ENCODE measurements at places on chromosomes 12 and 14. TPM values are rescaled to one million over a fixed set of nuclear protein-coding genes. Genes with fewer than 3 reads are reported as not detected.
A peak's percentile ranks its signal among the peaks of the same experiment; 100 is the strongest.

DNA sequence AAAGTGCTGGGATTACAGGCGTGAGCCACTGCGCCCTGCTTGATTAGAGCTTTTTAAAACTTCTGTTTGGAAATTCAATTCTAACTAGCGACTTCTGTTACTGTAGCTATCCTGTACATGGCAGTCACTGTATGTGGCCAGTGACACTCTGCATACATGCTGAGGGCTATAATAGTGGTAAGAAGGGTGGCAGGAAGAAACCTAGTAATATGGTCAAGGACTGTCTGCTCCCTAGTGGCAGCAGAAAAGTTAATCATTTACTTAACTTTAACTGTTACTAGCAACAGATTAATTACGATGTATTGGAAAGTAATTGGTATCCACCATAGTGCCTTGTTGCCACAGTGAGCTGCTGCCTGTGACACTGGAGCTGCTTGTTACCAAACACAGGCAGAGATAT lies 149.0 kb downstream of the KITLG start:
- no peaks in the 10 kb centered on the region for H3K27me3 ChIP-seq
- DNase-seq: no peak
- no peak overlapping the region for H3K27ac ChIP-seq
- no peaks in the 10 kb centered on the region for H3K4me1 ChIP-seq
- H3K36me3 ChIP-seq: no peaks in the 10 kb centered on the region

DNA sequence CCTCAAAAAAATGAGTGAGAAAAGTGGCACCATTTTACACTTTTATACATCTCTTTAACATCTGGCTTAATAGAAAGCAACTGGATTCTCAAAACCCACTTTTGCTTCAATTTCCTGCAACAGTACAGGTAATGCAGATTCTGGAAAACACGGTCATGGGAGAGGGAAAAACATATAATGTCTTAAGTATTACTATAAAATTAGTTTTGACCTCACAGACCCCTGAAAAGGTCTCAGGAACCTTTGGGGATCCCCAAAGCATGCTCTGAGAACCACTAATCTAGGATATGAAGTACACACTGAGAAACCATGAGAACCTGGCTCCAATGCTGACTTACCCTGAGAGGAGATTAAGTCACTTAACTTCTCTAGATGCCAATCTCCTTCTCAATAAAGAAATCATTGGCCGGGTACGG lies 64.7 kb downstream of the PPP2R5E start:
- peaks cover 10% of the 10 kb centered on the region for H3K36me3 ChIP-seq
- H3K27me3 ChIP-seq: no peaks in the 10 kb centered on the region
- H3K4me3 ChIP-seq: no peak overlapping the region
- H3K27ac ChIP-seq: peak overlapping the region; percentile 80
- peaks cover 52% of the 10 kb centered on the region for H3K4me1 ChIP-seq

GRCh38 chr12:124240493-124240892 lies 54.4 kb upstream of the RFLNA start:
- peaks cover 2% of the 10 kb centered on the region for H3K36me3 ChIP-seq
- no peak for DNase-seq
- no peaks in the 10 kb centered on the region for H3K27me3 ChIP-seq
- H3K27ac ChIP-seq: no peak overlapping the region
- H3K4me3 ChIP-seq: no peak overlapping the region
- no peaks in the 10 kb centered on the region for H3K4me1 ChIP-seq

- peak overlapping the region; percentile 3 for H3K4me3 ChIP-seq
- no peak for DNase-seq
- H3K4me1 ChIP-seq: peaks cover 62% of the 10 kb centered on the region
- no peak overlapping the region for H3K27ac ChIP-seq
Observed at GRCh38 chr12:94169966-94170689, 21.8 kb downstream of the PLXNC1 start.

DNA sequence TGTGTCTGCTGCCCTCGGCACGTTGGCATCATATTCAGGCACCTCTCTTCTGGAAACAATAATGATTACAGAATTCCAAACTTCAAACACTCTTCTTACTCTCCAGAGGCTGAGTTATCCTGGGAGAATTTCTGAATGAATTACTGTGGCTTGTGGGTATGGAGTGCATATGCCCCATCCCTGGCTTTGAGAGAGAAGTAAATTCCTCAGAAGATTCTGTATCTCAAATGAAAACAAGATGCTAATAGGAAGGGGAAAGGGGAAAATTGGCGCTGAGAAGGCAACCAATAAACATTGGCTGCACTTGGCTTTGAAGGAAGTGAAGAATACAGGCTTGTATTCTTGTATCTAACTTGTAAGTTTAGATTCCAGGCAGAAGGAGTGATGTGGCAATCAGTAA lies 132.0 kb upstream of the NOVA1 start:
- no peaks in the 10 kb centered on the region for H3K36me3 ChIP-seq
- no peak overlapping the region for H3K27ac ChIP-seq
- no peaks in the 10 kb centered on the region for H3K4me1 ChIP-seq
- no peaks in the 10 kb centered on the region for H3K27me3 ChIP-seq

GRCh38 chr12:92064422-92064821 lies 81.2 kb downstream of the BTG1 start:
- peak overlapping the region; percentile 54 for H3K27ac ChIP-seq
- H3K4me3 ChIP-seq: no peak overlapping the region

- peaks cover 11% of the 10 kb centered on the region for H3K4me1 ChIP-seq
- no peak overlapping the region for H3K4me3 ChIP-seq
- no peaks in the 10 kb centered on the region for H3K27me3 ChIP-seq
- peaks cover 37% of the 10 kb centered on the region for H3K36me3 ChIP-seq
- no peak overlapping the region for H3K27ac ChIP-seq
Observed at GRCh38 chr12:22682663-22683062, 57.7 kb downstream of the ETNK1 start.

DNA sequence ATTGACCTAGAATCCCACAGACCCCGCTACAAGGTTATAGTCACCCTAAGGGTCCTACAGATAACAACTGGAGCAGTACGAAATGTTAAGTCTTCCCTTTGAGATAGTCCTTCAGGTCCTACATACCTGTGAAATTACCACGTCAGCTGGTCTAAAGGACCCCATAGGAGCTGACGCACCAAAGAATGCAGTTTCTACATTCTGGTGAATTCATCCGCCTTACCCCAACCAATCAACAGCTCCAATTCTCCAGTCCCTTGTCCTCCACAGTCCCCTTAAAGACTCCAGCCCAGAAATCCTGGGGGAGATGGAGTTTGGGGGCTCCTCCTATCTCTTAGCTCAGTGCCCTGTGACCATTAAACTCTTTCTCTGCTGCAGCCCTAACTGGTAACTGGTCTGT lies 36.2 kb upstream of the PRMT8 start:
- peaks cover 8% of the 10 kb centered on the region for H3K4me1 ChIP-seq
- peaks cover 42% of the 10 kb centered on the region for H3K27me3 ChIP-seq
- H3K4me3 ChIP-seq: no peak overlapping the region
- no peak for DNase-seq
- no peaks in the 10 kb centered on the region for H3K36me3 ChIP-seq

GRCh38 chr12:49369411-49370145 lies 2.3 kb downstream of the SPATS2 start:
- no peak overlapping the region for H3K27ac ChIP-seq
- H3K4me1 ChIP-seq: peaks cover 34% of the 10 kb centered on the region
- H3K36me3 ChIP-seq: peaks cover 4% of the 10 kb centered on the region
- DNase-seq: peak; percentile 29
- no peaks in the 10 kb centered on the region for H3K27me3 ChIP-seq
- H3K4me3 ChIP-seq: peak overlapping the region; percentile 14

GRCh38 chr14:49366416-49366815 lies 219.8 kb downstream of the RPS29 start:
- H3K27ac ChIP-seq: no peak overlapping the region
- H3K4me1 ChIP-seq: no peaks in the 10 kb centered on the region
- H3K36me3 ChIP-seq: no peaks in the 10 kb centered on the region
- no peak overlapping the region for H3K4me3 ChIP-seq

- H3K27me3 ChIP-seq: no peaks in the 10 kb centered on the region
- H3K4me1 ChIP-seq: no peaks in the 10 kb centered on the region
- H3K27ac ChIP-seq: no peak overlapping the region
- no peak for DNase-seq
- no peaks in the 10 kb centered on the region for H3K36me3 ChIP-seq
- no peak overlapping the region for H3K4me3 ChIP-seq
Observed at GRCh38 chr12:131260954-131261353, 307.2 kb downstream of the ADGRD1 start.

DNA sequence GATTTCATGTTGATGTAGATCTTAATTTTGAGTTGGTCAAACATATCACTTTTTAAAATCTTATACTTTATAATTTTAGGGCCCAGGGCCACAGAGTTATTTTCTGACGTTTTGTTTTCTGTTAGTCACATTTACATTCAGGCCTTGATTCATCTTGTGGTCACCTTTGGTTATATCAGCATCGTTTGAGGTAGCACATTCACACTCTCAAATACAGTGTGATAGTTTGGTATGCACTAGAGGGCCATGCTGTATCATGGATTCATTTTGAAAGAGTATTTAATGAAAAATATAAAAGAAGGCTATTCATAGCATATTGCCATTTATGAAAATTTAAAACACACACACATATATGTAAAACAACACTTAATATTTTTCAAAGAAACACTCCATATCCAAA lies 274.6 kb downstream of the RAD51B start:
- no peaks in the 10 kb centered on the region for H3K27me3 ChIP-seq
- DNase-seq: no peak
- H3K27ac ChIP-seq: no peak overlapping the region
- peaks cover 2% of the 10 kb centered on the region for H3K4me1 ChIP-seq
- peaks cover 25% of the 10 kb centered on the region for H3K36me3 ChIP-seq

DNA sequence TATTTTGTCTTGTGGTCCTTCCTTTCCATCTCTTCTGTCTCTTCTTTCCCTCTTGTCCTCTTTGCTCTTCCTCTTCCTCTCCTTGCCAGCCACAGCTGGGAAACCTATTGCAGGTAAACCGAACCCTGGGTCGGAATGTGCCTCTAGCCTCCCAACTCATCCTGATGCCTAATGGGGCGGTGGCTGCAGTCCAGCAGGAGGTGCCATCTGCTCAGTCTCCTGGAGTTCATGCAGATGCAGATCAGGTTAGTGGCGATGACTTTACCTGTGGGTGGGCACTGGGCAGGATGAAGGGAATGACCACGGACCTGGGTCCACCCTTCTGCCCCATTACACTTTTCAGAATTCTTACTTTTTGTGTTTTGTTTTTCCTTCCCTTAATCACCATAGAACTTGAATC lies 8.2 kb downstream of the PHC1 start:
- no peaks in the 10 kb centered on the region for H3K4me1 ChIP-seq
- H3K4me3 ChIP-seq: no peak overlapping the region
- no peaks in the 10 kb centered on the region for H3K27me3 ChIP-seq
- H3K36me3 ChIP-seq: no peaks in the 10 kb centered on the region

DNA sequence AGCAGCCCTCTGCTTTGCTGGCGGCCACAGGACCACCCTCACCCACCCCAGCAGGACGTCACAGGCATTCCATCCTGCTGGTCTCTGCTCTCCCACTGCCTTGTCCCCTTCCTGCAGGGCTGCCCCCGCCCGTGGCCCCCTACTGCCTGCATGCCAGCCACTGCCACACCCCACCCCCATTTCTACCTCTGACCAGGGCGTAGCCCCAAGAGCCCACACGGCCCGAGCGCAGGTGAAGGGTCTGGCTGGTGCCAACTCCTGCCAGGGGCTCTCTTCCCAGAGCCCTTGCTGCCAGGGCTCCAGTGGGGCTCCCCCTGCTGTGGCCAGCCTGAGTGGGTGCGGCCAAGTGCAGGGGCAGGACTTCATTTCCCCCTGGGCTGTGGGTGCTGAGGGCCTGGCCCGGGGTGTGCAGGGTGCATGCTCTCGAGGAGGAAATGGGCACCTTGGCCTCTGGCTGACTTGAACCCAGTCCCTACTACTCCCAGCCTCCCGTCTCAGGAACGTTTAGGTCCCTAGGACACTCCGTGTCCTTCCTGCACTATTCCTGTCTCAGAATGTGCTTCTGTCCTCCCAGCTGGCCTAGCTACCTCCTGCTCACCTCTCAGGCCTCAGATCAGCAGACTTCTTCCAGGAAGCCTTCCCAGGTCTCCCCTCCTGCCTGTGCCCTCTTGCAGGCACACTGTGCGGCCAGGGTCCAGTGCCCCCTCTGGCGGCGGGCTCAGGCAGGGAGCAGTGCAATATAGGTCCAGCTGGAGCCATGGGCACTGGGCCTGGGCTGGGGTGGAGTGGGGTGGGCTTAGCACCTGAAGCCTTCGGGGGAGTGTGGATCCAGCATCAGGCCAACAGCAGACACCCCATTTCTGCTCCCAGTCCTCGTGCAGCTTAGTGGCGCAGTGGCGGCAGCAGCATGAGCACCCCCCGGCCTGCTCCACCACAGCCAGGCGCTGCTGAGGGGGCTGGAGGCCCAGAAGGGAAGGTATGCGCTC lies 1.4 kb downstream of the LBHD2 start:
- H3K27me3 ChIP-seq: peaks cover 16% of the 10 kb centered on the region
- H3K27ac ChIP-seq: no peak overlapping the region
- no peaks in the 10 kb centered on the region for H3K4me1 ChIP-seq
- H3K36me3 ChIP-seq: no peaks in the 10 kb centered on the region
- H3K4me3 ChIP-seq: no peak overlapping the region

DNA sequence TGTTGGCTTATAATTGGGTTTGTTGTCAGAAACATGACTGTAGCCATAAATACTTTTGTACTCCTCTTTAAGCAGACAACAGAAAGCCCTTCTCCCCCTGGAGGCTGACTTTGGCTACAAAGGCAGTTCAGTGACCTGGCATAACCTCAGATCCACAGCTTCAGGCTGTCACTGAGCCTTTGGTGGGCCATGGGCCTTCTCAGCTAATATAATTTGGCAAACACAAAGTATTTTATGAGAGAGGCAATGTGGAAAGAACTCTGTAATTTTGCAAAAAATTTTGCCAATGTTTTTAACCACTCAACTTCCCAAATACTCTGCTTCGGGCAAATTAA lies 15.5 kb upstream of the MGP start:
- no peak overlapping the region for H3K27ac ChIP-seq
- no peak overlapping the region for H3K4me3 ChIP-seq
- no peaks in the 10 kb centered on the region for H3K36me3 ChIP-seq
- no peak for DNase-seq
- no peaks in the 10 kb centered on the region for H3K27me3 ChIP-seq

DNA sequence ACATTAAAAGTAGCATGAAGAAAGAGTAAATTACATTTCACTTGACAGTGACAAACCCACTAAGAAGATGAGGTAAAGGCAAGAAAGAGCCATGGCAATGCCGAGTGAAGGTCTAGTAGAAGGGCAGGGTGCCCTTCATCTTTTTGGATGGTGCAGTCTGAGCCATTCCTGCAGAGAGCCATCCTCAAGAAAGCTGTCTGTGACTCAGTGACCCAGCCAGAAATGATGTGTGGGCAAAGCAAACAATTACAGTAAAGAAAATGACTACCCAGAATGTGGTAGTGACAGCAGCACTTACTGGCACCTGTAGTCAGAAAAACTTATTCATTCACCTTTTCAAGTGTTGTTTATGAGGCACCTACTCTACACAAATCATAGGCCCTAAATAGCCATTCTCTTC lies 281.7 kb downstream of the DUSP6 start:
- H3K4me3 ChIP-seq: no peak overlapping the region
- H3K27me3 ChIP-seq: peaks cover 6% of the 10 kb centered on the region
- peaks cover 11% of the 10 kb centered on the region for H3K4me1 ChIP-seq
- H3K36me3 ChIP-seq: no peaks in the 10 kb centered on the region
- no peak for DNase-seq
- no peak overlapping the region for H3K27ac ChIP-seq

GRCh38 chr14:49940808-49941421 lies 48.0 kb downstream of the ARF6 start:
- peaks cover 39% of the 10 kb centered on the region for H3K36me3 ChIP-seq
- H3K4me3 ChIP-seq: no peak overlapping the region
- H3K27ac ChIP-seq: peak overlapping the region; percentile 87

Gene C1QL4
- not detected for total RNA-seq

Gene AQP6
- not detected for total RNA-seq

Gene FSCB
- not detected for total RNA-seq

Gene GPD1
- 0.39 TPM for total RNA-seq

Gene ACSM4
- not detected for total RNA-seq

Data from activated naive CD8-positive, alpha-beta T cell treated with anti-CD3 and anti-CD28 coated beads for 36 hours (primary cell).